ENCODE measurements at places on chromosomes 6 and 20.

GRCh38 chr6:91149246-91149955 is 562.5 kb upstream of the MAP3K7 start:
- H3K4me1 ChIP-seq, result no peaks in the 10 kb centered on the region
- DNase-seq, result no peak
- H3K4me3 ChIP-seq, result no peak overlapping the region
- no peak overlapping the region for H3K27ac ChIP-seq

DNA sequence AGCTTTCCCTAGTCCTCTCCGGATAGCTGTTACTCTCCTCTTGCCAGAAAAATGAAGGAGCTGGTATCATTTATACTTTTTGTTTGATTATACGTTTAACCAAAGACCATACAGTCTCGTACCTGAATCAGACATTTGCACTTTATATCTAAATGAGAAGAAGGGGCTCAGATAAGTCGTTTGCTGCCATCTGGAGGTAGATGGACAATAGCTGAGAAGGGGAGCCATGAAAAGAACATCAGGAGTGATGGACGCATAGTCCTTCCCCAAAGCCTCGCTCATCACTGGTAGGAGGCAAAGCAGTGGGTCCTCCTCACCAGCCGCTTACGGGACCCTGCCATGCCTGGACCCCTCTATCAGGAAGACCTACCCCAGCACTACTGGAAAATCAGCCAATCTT is 45.4 kb downstream of the RPF2 start:
- no peaks in the 10 kb centered on the region for H3K4me1 ChIP-seq
- no peak for DNase-seq
- peaks cover 2% of the 10 kb centered on the region for H3K36me3 ChIP-seq
- no peak overlapping the region for H3K27ac ChIP-seq
- no peaks in the 10 kb centered on the region for H3K27me3 ChIP-seq
- H3K4me3 ChIP-seq, result no peak overlapping the region

GRCh38 chr6:134230940-134231339 is 87.0 kb downstream of the SGK1 start:
- no peaks in the 10 kb centered on the region for H3K4me1 ChIP-seq
- no peak for DNase-seq
- H3K27me3 ChIP-seq, result no peaks in the 10 kb centered on the region

GRCh38 chr20:31587545-31588389 is 17.3 kb upstream of the ID1 start:
- H3K4me3 ChIP-seq, result no peak overlapping the region
- H3K36me3 ChIP-seq, result no peaks in the 10 kb centered on the region
- peaks cover 6% of the 10 kb centered on the region for H3K4me1 ChIP-seq

GRCh38 chr6:162899148-162899547 is 171.4 kb downstream of the PACRG start:
- H3K27ac ChIP-seq, result no peak overlapping the region
- H3K36me3 ChIP-seq, result no peaks in the 10 kb centered on the region
- no peaks in the 10 kb centered on the region for H3K27me3 ChIP-seq
- H3K4me1 ChIP-seq, result no peaks in the 10 kb centered on the region
- no peak overlapping the region for H3K4me3 ChIP-seq
- DNase-seq, result no peak

- H3K36me3 ChIP-seq, result peaks cover 10% of the 10 kb centered on the region
- H3K27ac ChIP-seq, result no peak overlapping the region
- peak; percentile 51 for DNase-seq
- no peaks in the 10 kb centered on the region for H3K27me3 ChIP-seq
These were observed 116.5 kb downstream of the TCP11 start for GRCh38 chr6:35024551-35025054.

- H3K27ac ChIP-seq, result no peak overlapping the region
- no peaks in the 10 kb centered on the region for H3K36me3 ChIP-seq
- H3K4me1 ChIP-seq, result no peaks in the 10 kb centered on the region
- no peak overlapping the region for H3K4me3 ChIP-seq
- H3K27me3 ChIP-seq, result no peaks in the 10 kb centered on the region
These were observed 38.8 kb downstream of the SLC22A3 start for GRCh38 chr6:160386869-160387530.

GRCh38 chr6:10170816-10171215 is 244.1 kb downstream of the TFAP2A start:
- H3K4me3 ChIP-seq, result no peak overlapping the region
- no peak overlapping the region for H3K27ac ChIP-seq
- no peaks in the 10 kb centered on the region for H3K4me1 ChIP-seq
- no peak for DNase-seq

DNA sequence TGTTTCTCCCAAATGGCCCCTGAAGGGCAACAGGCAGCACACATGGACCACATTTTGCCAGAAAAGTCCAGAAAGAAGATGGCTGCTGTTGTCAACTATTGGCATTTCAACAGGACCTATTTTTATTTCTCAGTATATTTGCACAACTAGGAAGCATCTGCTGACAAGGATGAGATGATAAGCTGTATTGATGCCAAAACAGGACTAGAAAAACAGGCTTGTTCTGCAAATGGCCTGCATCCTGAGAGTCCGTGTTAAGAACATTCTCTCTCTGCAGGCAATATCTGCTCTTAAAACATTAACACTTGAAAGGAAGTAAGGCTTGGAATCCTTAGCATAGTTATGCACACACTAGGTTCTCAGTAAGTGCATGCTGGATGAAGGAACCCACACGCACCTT is 283.7 kb downstream of the ESR1 start:
- no peak overlapping the region for H3K4me3 ChIP-seq
- no peaks in the 10 kb centered on the region for H3K36me3 ChIP-seq
- H3K27me3 ChIP-seq, result no peaks in the 10 kb centered on the region
- H3K27ac ChIP-seq, result no peak overlapping the region
- no peak for DNase-seq
- no peaks in the 10 kb centered on the region for H3K4me1 ChIP-seq

DNA sequence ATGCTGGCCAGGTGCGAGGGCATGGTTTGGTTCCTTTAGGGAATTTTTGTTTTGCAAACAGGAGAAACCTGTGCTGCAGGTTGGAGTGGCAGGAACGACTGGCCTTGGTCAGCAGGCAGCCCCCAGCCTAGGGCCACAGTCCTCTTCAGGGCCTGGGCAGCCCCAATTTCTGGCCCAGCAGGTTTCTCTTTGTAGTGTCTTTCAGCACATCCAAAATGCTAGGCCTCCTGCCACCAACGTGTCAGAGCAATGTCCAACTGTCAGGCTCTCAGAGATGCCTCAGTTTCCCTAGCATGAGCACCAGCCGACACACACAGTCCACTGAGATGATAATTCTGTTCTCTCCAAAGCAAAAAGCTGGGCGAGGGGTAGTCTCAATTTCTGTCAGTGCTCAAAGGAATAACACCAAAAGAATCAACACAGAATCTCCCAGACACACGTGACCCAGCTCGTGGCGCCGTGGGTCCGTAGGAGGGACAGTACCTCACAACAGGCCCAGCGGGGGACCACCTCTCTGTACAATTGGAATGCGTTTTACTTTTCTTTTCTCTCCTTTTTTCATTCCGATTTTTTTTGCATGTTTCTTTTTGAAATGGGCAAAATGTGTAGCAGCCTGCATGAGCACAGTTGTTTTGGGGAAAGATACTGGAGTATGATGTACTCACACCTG is 125.9 kb downstream of the TAF4 start:
- H3K36me3 ChIP-seq, result no peaks in the 10 kb centered on the region
- H3K27ac ChIP-seq, result no peak overlapping the region
- DNase-seq, result no peak
- no peaks in the 10 kb centered on the region for H3K27me3 ChIP-seq
- H3K4me1 ChIP-seq, result peaks cover 4% of the 10 kb centered on the region

DNA sequence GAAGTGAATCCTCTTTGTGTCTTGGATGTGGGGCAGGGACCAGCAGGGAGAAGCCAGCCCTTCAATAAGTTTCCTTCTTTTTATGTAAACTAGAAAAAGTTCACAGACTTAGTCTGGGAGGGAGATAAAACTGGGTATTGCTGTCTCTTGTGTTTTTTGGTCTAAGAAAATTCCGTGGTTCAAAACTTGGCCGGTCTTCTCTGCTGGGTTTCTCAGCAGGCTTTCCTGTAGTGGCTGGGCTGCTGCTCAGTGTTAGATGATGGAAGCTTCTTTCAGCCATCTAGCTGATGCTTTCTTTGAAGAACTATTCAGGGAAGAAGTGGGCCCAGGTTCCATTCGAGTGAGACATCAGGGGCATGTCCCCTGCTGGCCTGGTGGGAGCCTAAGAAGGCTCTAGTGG is 70.7 kb upstream of the SCP2D1 start:
- no peaks in the 10 kb centered on the region for H3K27me3 ChIP-seq
- H3K4me3 ChIP-seq, result no peak overlapping the region
- H3K4me1 ChIP-seq, result peaks cover 2% of the 10 kb centered on the region
- DNase-seq, result no peak

DNA sequence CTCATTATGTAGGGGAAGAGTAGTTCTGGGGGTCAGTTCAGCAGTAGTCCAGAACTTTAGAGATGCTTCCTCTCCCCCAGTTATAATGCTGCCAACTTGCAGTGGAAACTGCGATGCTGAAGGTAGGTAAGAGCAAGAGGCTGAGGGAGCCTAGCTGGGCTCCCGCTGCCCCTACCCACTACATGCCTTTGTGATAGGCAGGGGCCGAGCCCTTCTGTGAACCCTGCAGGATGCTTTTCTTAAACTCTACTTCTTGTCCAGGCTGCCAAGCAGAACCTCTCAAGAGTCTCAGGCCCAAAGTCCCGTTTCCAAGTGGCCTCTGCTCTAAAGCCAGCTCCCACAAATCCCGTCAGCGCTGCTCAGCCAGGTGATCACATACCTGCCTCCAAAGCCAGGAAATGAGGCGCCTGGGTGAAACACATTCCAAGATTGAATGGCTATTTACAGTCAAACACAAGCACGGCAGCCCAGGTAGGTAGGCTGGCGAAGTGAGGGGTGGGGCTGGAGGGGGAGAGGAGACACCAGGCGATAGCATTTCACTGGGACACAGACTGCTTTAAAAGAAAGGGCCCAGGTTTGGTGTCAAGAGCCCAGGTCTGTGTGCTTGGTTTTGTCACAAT is 150.7 kb downstream of the CD24 start:
- H3K4me3 ChIP-seq, result no peak overlapping the region
- no peaks in the 10 kb centered on the region for H3K4me1 ChIP-seq
- no peaks in the 10 kb centered on the region for H3K27me3 ChIP-seq
- DNase-seq, result no peak
- no peaks in the 10 kb centered on the region for H3K36me3 ChIP-seq
- no peak overlapping the region for H3K27ac ChIP-seq

- no peak for DNase-seq
- H3K4me1 ChIP-seq, result no peaks in the 10 kb centered on the region
- no peak overlapping the region for H3K27ac ChIP-seq
- no peaks in the 10 kb centered on the region for H3K27me3 ChIP-seq
- peaks cover 4% of the 10 kb centered on the region for H3K36me3 ChIP-seq
These were observed 103.8 kb downstream of the RALGAPA2 start for GRCh38 chr20:20608641-20609040.

DNA sequence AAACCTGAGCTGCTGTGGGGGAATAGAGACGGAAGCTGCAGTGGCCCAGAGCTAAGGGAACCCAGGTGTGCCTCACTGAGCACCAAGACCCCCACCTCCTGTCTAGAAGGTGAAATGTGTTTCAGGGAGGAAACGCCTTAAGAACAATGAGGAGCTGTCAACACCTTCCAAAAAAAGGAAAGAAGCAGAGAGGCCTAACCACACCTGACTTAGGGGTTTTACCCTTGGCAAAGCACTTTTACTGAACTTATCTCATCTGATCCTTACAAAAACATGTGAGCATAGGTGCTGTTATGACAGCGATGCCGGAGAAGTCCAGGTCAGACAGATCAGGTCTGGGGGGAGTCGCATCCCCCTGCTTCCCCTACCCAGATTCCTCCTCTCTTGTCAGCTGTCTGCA is 16.1 kb upstream of the CDKN1A start:
- no peak for DNase-seq
- peaks cover 18% of the 10 kb centered on the region for H3K4me1 ChIP-seq
- no peak overlapping the region for H3K4me3 ChIP-seq
- H3K36me3 ChIP-seq, result no peaks in the 10 kb centered on the region
- H3K27ac ChIP-seq, result no peak overlapping the region

DNA sequence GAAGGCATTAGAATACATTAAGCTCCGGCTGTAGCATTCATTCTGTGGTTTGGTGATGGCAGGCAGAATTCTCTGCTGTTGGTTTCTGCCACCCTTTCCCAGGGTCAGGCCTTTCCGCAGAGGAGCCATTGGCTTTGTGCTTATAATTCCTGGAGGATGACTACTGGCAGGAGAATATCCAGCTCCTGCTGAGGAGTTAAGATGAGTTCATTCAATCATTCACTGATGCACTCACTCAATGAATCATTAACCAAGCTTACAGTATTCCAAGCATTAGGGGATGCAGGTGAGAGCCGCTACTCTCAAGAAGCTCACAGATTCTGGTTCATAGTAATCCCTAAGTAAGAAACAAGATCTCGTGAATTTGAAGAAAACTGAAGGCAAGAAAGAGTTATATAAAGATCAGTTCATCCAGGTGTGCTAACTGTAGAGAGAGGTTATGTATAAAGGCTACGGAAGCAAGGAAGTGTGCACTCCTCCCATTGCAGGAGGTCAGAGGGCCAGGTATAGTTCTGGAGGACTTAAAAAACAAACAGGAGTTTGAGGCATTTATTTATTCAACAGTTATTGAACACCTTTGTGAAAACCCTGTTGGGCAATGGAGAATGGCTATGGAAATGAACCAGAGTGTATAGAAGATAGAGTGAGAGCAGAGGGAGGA is 75.5 kb downstream of the HMGN3 start:
- no peaks in the 10 kb centered on the region for H3K36me3 ChIP-seq
- no peak overlapping the region for H3K4me3 ChIP-seq
- no peak for DNase-seq
- H3K27me3 ChIP-seq, result no peaks in the 10 kb centered on the region
- no peak overlapping the region for H3K27ac ChIP-seq
- no peaks in the 10 kb centered on the region for H3K4me1 ChIP-seq

- H3K27ac ChIP-seq, result no peak overlapping the region
- peaks cover 3% of the 10 kb centered on the region for H3K36me3 ChIP-seq
- peaks cover 11% of the 10 kb centered on the region for H3K4me1 ChIP-seq
These were observed 18.6 kb downstream of the KCNG1 start for GRCh38 chr20:51004305-51004727.

GRCh38 chr6:32163559-32164258 is 686 bp upstream of the EGFL8 start:
- H3K36me3 ChIP-seq, result peaks cover 66% of the 10 kb centered on the region
- DNase-seq, result no peak
- H3K4me1 ChIP-seq, result no peaks in the 10 kb centered on the region
- H3K27me3 ChIP-seq, result no peaks in the 10 kb centered on the region

- H3K4me1 ChIP-seq, result peaks cover 7% of the 10 kb centered on the region
- no peak for DNase-seq
These were observed 26.3 kb downstream of the SPDEF start for GRCh38 chr6:34529665-34530327.

DNA sequence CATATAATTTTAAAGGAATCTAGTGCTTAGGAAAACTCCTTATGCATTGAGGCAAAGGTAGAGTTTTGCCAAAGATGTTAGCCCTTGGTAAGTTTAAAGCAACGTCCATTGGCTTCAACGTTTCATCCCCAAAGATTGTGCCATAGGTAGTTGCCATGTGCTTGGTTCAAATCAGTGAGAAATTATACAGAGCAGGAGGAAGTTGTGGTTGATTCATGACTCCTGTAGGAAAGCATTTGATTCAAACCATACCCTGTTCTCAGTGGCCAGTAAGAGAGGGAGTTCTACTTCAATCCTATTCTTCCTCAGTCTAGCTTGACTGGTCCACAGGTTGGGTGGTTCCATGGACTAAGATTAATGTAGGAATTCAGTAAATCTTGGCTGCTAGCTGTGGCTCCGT is 535.6 kb downstream of the QKI start:
- no peak overlapping the region for H3K4me3 ChIP-seq
- no peak overlapping the region for H3K27ac ChIP-seq
- H3K27me3 ChIP-seq, result no peaks in the 10 kb centered on the region
- H3K4me1 ChIP-seq, result peaks cover 26% of the 10 kb centered on the region
- no peaks in the 10 kb centered on the region for H3K36me3 ChIP-seq

Data from neuronal stem cell (in vitro differentiated cells).